ENCODE measurements at places on chromosomes 6 and 20.

GRCh38 chr6:2623295-2623694 lies 127.4 kb downstream of the MYLK4 start:
- DNase-seq: no peak

DNA sequence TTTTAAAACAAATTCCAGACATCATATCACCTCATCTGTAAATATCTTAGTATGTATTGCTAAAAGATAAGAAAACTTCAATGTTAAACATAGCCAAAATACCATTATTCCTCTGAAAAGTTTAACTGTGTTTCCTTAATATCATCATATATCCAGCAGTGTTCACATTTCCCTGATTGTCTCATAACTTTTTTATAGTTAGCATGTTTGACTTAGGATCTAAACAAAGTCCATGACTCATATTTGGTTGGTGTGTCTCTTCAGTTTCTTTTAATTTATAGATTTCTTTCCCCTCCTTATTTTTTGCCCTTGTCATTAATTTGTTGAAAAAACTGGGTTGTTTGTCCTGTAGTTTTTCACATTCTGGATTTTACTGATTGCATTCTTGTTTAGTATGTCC lies 163.0 kb downstream of the RPS12 start:
- no peak for DNase-seq

GRCh38 chr6:11491596-11492463 lies 45.7 kb upstream of the TMEM170B start:
- no peak for DNase-seq

DNA sequence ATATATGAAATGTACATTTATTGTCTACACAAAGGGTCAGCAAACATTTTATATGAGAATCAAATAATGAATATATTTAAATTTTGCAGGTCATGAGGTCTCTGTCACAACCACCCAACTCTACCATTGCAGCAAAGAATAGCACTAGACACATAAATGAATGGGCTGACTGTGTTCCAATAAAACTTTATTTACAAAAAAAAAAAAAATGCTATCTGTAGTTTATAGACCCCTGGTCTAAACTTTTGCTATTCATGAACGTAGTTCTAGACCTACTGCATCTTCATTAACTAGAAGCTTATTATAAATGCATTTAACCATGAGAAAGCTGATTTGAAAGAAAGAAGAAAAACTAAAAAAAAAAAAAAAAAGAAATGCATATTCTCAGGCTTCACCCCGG lies 610.9 kb upstream of the AGPAT4 start:
- no peak for DNase-seq

GRCh38 chr6:13796781-13797180 lies 17.6 kb downstream of the MCUR1 start:
- DNase-seq: no peak

DNA sequence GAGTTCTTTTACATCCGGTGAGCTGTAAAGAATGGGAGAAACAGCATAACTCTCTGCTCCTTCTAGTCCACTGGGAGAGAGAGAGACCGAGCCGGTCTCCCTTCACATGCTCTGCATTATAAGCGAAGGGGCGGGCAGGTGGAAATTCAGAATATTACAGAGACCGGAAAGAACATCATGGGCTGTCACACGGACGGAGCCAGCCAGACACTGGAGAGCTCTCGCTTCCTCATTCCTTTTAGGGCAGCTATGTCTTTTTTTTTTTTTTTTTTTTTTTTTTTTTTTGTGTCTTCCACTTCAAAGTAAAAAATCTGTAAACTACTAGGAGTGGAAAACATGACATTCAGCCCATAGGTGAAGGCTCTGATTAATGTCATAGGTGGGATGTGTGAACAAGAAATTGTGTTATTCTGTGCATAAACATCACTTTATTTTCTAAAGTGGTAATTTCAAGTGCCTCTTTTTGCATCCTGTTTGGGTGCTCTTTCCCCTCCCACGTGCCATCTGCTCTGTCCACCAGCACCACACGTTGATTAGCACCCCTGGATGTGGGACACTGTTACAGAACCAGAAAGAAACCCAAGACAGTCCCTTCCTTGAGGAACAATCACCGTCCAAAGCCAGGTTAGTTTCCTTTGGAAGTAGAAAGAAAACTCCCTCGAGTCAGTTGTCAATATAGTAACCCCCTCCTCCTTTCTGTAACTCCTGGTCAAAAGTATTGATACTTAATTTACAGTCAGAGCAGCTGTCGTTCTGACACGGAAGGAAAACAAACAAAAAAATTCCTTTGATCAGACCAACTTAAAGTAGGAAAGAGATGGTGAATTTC lies at the start of gene TAGAP:
TAGAP (minus strand) TSS at position 93 of the 829 bp plus-strand sequence. CDS start 845 bp downstream, outside the sequence.
- no peak for DNase-seq

GRCh38 chr20:35490736-35491181 lies 35.4 kb downstream of the CEP250 start:
- no peak for DNase-seq

DNA sequence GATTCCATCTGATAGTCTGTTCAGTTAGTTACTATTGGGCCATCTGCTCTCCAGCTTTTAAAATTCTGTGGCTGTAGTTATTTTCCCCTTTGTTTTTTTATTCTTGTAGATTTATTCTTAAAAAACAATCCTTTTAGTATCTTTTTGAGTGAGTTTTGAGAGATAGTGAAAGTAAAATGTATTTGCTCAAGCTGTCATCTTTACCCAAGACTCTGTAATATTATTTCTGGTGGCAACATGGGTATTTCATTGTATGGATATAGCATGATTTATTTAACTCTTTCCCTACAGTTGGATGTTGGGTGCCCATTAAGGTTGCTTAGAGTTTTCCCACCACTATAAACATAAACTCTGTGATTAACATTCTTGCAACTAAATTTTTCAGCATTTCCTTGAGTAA lies 24.6 kb downstream of the STK4 start:
- DNase-seq: no peak

- no peak for DNase-seq
Measured at GRCh38 chr6:135883536-135883935, 32.0 kb downstream of the PDE7B start.

DNA sequence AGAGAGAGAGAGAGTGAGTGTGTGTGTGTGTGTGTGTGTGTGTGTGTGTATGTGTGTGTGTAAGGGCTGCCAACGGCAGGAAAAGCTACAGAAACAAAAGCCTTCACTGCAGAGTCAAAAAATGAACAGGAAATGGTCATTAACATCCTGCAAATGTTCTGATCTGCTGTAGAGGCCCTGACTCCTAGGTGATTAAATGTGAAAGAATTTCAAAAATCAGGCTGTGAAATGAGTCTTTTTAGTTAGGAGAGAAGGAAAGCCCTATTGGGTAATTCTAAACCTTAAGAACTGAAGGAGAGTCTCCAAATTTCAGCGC lies 166.5 kb upstream of the MYLIP start:
- no peak for DNase-seq

DNA sequence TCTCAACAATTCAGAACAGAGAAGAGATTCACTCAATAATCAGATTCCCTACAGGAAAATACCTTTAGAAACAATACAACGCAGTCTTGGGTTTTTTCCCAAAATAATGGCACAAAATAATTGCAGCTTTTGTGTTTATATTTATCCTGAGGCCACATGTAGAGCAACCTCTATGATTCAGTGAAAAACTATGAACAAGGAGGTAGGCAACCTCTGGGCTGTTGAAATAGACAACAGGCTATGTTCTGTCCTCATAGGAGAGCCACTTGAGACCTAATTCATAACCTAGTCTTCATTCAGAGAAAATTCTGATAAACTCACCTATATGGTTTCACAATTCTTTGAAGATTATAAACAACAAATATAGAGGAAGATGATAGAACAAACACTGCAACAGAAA lies 118.3 kb downstream of the KHDC1L start:
- no peak for DNase-seq

- no peak for DNase-seq
Measured at GRCh38 chr6:44446626-44447300, 59.3 kb downstream of the CDC5L start.

GRCh38 chr6:155187994-155188706 lies 75.7 kb upstream of the CLDN20 start:
- DNase-seq: no peak

- peak; percentile 94 for DNase-seq
Measured at GRCh38 chr6:43723737-43724295, 36.2 kb upstream of the MRPS18A start.

- no peak for DNase-seq
Measured at GRCh38 chr6:145372671-145373151, 362.6 kb downstream of the EPM2A start.

DNA sequence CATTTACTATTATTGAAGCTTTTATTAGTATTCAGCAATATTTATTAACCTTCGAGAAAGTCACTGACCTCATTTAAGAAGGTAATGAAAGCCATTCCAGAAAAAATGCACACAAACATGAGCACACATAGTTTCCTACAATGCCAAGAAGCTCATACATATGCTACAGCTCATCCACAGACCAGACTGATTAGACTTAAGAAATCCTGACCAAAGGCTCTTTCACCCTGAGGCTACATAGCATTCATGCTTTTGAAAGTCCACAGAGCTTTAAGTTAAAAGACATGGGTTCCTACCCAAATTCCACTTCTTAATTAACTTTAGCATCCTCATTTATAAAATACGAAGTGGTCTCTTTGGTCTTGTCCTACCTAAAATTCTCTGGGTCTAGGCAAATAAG lies 430.4 kb downstream of the TBC1D32 start:
- no peak for DNase-seq

- no peak for DNase-seq
Measured at GRCh38 chr6:9204171-9204570, 768.8 kb upstream of the SLC35B3 start.

DNA sequence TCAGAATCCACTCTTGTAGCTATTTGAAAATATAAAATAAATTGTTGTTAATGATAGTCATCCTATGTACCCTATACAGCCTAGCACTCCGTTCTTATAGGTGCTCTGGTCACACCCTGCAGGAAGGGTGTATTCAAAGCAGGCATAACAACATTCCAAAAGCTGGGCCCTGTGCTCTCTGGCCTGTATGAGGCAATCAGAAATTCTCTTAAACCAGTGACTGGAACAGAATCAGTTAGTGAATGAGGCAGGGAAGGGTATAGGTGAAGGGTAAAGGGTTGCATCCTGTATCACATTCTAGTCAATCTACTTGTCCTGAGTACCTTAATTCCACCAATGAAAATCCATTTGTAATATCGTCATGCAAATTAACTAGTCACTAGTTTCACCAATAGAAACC lies 154.5 kb upstream of the ZNF217 start:
- DNase-seq: no peak

DNA sequence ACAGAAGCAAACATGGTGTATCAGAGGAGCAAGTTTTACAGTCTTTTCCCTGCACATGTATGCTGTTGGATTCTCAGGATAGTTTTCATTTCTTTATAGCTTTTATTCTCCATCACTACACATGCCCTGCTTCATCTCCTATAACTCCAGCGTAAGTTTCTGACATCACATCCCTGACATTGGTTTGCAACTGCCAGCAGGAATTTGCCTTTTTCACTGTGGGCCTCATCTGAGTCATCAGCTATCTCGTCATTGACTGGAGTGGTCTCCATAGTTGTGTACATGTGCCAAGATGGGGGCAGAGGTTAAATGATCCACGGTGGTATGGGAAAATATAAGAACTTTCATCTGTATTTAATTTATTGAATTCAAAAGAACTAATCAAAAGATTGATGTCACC lies 96.7 kb downstream of the SLX4IP start:
- DNase-seq: no peak

- no peak for DNase-seq
Measured at GRCh38 chr6:81766482-81767069, 14.1 kb upstream of the TENT5A start.

DNA sequence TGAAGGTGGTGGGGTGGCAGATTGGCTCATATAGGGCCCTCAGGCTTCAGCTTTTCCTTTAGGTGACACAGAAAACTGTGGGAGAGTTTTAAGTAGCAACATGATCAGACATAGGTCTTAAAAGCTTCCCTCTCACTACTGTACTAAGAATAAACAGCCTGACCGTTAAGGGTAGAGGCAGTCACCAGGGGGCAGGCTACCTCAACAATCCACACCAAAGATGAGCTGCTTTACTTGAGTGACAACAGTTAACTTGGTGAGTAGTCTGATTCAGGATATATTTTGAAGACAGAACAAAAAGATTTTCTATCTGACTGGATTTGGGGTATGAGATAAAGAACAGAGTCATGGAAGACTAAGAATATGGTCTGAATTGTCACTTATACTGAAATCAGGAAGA lies 193.1 kb upstream of the SHLD1 start:
- peak; percentile 36 for DNase-seq

GRCh38 chr6:46014511-46015118 lies 1.0 kb downstream of the CLIC5 start:
- DNase-seq: no peak

GRCh38 chr6:117531346-117531745 lies 48.9 kb downstream of the DCBLD1 start:
- no peak for DNase-seq

DNA sequence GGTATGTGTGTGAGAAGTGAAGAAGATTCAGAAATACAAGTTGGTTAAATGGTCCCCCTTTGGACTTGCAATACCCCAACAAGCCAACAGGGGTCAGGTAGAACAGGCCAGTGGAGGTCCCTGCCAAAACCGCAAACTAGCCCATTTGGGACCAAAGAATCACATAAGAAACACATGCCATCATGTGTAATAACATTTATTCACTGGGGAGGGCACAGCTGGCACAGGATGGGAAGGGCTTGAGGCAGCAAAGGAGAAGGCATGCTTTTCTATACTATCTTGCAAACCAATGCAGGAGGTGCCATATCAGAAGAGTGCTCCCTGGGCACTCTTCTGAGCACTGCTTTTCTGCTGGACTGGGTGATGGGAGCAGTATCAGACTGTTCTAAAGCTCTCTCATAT lies 116.1 kb upstream of the TRAF3IP2 start:
- peak; percentile 66 for DNase-seq

GRCh38 chr20:52193886-52194545 lies 2.4 kb upstream of the ZFP64 start:
- DNase-seq: no peak

GRCh38 chr6:34926655-34927054 lies 37.6 kb downstream of the ANKS1A start:
- DNase-seq: no peak

- DNase-seq: no peak
Measured at GRCh38 chr6:129417416-129418086, 292.4 kb downstream of the ARHGAP18 start.

GRCh38 chr6:2807342-2808090 lies 34.1 kb downstream of the SERPINB1 start:
- no peak for DNase-seq

- DNase-seq: no peak
Measured at GRCh38 chr20:5041433-5041832, 40.1 kb upstream of the SLC23A2 start.

DNA sequence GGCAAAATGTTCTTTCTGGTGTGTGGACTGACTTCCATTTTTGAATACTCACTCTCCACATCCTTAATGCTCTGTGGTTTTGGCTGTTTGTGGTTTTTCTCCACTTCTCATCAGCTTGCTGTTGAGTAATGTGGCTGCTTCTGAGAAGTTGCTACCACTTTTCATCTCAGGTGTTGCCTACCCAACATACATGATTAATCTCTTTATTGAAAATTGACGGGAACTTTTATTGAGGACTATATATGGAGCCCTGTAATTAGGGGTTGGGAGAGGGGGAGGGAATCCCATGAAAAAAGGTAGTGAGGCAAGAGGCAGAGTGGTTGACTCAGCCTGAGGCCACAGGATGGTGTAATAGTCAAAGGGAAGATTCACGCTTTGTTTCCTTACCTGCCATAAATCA lies 17.6 kb downstream of the IL22RA2 start:
- DNase-seq: peak; percentile 31

GRCh38 chr6:131916847-131917246 lies 34.3 kb downstream of the CCN2 start:
- no peak for DNase-seq

- DNase-seq: no peak
Measured at GRCh38 chr20:1712634-1713624, 55.4 kb upstream of the SIRPG start.
